Suppressor macrophage treated with lipopolysaccharide for 4 hours (primary cell): ENCODE measurements at places on chromosomes 7 and 10.
A peak's percentile ranks its signal among the peaks of the same experiment; 100 is the strongest.

- no peak for DNase-seq
These were observed at the start of gene LANCL2 for GRCh38 chr7:55365205-55365674. TSS of gene LANCL2 (plus strand) at chr7:55365337. CDS start at chr7:55366026, 689 bp downstream.

DNA sequence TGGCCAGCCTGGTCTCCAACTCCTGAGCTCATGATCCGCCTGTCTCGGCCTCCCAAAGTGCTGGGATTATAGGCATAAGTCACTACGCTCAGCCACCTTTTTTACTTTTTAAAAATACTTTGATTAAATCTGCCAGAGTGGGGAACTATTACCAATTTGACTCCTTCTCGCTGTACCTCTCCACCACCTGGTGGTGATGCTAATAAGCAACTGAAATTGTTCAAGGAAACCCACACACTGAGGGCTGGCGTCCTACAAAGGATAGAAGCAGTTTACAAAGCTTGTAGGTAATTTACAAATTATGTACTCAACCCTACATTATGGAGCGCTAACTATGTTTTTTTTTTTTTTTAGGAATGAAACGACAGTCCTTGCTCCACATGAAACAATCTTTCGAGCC lies 111.1 kb downstream of the CPED1 start:
- DNase-seq, result no peak

- DNase-seq, result no peak
These were observed 519 bp upstream of the ZNF655 start for GRCh38 chr7:99557940-99558305.

DNA sequence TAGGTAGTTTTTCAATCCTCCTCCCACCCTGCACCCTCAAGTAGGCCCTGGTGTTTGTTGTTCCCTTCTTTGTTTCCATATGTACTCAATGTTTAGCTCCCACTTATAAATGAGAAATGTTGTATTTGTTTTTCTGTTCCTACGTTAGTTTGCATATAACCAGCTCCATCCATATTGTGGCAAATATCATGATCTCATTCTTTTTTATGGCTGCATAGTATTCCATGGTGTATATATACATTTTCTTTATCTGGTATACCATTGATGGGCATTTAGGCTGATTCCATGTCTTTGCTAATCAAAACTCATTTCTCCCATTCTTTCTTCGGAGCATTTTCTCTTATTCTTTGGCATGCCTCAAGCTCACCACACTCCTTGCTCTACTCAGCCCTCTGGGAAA lies 789.6 kb upstream of the KCND2 start:
- no peak for DNase-seq

DNA sequence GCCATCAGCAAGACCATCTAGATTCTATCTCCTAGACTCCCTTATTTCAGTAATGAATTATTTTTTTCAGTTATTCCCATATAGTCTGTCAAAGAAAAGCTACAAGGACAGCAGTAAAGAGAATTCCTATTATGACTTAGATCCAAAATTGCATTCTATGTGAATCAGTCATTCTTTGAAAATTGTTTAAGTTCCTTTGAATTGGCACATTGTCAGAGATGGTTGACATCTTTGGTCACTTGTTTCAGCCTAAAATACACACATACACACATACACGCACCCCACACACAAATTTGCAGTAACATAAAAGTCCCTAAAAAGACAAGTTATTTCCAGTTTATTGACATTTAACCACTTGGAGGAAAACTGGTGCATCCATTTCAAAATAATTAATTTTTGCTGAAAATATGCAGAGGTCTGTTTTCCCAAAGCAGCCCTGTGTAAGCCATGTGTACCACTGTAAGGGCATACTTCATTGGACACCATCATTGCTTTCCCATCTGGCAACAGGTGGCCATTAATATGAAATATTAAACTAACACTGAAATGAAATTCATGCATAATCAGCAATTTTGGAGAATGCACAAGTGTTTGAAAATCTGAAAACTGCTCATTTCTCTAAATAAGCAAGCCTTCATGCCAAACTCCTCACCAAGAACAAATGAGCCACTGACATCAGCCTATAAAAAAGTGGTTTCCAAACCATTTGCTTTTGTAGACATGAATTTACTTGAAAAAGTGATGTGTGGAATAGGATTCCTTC lies 121.7 kb upstream of the COL1A2 start:
- no peak for DNase-seq

DNA sequence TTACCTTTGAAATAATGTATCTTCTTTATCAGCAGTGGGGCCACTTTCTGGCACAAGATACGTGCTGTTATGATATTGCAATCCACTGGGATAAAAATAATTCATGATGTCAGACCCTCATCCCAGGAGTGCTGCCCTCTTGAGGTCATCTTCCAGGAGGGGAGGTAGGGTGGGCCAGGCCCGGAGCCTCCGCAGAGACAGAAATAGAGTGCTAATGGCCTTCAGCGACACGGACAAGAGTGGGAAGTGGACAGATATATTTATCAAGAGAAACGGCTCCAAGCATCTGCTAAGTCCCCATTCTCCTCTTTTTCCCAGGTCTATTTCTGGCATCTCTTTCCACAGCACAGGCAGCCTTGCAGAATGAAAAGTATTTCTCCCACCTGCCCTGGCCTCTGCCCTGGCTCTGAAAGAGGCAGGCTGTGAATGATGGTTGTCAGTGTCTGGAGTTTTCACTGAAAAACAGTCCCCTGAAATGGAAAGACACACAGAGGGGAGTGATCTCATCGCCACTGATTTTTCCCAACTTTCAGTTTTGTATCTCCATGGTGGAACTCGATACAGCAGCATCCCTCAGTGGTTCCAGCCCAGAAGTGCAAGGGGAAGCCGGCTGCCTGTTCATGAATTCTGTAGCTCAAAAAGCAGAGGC lies 251.7 kb upstream of the MYO3A start:
- DNase-seq, result peak; percentile 45

GRCh38 chr7:81457852-81458522 lies 311.9 kb downstream of the HGF start:
- DNase-seq, result peak; percentile 45

GRCh38 chr10:60942788-60943315 lies 1.1 kb downstream of the RHOBTB1 start:
- DNase-seq, result peak; percentile 35

DNA sequence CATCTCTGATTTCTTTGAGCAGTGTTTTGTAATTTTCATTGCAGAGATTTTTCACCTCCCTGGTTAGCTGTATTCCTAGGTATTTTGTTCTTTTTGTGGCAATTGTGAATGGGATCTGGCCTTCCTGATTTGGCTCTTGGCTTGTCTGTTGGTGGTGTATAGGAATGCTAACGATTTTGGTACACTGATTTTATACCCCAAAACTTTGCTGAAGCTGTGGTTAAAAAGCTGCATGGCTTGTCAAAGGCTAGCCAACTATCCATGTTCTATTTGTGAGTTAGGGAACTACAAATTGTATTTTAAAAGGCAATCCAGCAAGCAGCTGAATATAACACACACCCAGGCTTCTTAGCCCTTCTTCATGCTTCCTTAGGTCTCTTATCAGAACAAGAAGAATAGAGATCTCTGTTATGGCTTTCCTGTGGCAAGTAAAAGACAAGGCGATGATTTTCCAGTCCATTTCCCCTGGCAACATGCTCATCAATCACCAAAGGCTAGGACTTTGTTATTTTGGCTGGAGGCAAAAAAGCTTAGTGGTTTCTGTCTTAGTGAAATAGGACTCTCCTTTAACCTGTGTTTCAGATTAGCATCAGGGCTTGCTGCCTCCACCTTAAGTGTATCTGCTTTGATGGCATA lies 77.5 kb downstream of the CDK6 start:
- no peak for DNase-seq

DNA sequence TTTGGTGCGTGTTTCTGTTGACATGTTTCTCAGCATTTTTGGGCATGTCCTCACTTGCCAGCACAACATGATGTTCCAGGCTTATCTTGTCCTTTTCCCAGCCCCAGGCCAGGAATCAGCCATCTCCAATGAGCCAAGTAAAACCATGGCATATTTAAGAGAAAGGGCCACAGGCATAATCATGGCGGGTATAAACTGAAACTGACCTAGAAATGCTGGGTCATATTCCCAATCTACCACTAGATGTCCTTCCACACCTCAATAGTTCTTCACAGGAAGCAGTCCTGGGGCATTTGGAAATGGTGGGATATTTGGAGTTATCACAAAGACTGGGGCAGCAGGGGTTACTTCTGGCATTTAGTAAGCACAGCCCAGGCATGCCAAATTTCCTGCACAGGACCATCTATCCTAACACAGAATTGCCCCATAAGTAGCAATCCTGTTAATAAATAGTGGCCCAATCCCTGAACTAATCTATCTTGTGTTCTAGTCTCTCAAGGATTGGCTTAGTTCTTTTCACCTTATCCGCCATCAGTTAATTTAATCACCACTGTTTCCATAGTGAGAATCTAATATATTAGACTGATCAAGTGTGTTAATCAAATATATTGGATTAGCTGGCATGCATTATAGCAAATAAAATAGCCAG lies 101.6 kb downstream of the NPSR1 start:
- peak; percentile 9 for DNase-seq

GRCh38 chr7:88386665-88387156 lies 80.0 kb upstream of the STEAP4 start:
- DNase-seq, result no peak

DNA sequence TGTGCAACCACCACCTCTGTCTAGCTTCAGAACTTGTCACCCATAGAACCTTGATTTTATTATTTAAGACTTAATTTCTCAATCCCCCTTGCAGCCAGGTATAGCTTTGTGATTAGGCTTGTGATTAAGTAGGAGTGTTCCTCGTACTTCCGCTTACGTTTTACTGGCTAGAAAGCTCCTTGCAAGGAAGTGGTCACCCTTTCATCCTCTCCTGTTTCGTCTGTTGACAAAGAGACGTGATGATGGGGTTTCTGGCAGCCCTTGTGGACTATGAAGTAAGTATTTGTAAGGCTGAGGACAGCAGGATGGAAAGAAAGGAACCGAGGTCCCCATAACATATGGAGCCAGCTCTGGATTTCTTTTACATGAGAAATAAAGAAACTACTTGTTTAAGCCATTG lies 86.5 kb upstream of the KDM7A start:
- DNase-seq, result peak; percentile 49

DNA sequence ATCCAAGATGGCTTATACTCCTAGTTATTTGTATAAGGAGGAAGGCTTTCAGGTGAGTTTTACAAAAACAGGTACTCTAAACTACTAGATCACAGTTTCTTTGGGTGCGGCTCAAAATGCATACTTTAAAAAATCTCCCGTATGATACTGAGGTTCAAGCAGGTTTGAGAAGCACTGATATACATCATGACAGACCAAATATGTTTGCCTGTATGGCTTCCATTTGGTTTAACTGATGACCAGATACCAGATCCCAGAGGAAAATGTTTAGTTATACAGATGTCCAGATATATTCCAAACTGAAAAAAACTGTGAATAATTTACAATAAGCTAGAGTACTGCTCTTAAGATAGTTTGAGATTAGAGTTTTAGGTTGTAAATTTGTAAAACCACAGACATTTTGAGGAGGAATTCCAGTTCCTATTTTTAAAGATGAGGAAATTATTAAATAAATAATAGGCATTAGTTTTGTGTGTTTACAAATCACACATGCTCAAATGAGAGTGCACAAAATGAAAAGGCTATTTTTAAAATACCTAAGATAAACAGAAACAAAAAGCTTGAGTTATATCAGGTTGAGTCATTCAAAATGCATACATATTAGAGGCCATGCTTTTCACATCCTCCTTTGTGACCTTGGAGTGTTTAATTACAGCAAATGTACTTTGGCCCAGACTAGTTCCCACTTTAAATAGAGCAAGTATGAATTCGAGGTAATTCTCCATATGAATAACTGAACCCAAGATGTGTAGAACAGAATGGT lies 60.5 kb downstream of the SEMA3C start:
- peak; percentile 35 for DNase-seq

DNA sequence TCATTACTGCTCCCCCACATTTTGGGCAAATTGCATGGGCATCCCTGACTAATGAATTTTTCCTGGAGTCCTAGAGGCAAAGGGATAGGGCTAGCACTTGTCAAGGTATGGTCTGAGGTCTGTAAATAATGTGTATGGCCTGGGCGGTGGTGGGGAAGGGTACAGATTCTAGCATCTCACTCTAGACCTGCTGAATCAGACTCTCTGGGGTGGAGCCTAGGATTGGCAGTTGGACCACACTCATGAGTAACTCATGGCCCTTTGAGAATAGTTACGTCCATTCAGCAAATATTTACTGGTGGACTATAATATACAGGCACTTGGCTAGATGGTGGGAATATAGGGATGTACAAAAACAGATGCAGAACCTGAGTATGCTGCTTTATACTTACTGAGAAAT lies 118.0 kb downstream of the CELF2 start:
- DNase-seq, result no peak

- DNase-seq, result no peak
These were observed 255.8 kb downstream of the ABCA13 start for GRCh38 chr7:48426966-48427555.

DNA sequence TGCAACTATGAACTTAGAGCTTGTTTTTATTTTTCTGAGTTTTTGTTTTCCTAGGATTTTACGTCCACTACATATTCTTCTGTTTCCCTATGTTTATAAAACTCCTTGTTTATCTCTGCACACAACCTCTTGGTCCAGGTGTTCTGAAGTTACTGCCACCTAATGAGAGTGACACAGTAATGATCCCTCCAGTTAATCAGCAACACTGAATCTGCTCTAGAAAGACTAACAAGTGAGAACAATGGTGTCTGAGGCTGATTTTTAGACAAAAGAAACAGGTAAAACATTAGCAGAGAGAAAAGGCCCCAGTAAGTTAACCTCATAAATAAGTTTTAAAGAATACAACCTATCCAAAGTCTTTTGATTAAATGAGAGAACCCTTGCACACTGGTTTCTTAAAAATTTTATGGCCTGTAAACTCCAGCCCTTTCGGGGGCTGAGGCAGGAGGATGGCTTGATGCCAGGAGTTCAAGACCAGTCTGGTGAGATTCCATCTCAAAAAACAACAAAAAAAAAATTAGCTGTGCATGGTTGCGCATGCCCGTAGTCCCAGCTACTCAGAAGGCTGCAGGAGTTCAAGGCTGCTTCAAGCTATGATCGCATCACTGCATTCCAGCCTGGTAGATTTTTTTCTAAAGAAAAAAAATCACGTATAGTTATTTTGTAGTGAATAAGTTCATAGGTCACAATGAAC lies 397.6 kb downstream of the MAGI2 start:
- DNase-seq, result no peak

DNA sequence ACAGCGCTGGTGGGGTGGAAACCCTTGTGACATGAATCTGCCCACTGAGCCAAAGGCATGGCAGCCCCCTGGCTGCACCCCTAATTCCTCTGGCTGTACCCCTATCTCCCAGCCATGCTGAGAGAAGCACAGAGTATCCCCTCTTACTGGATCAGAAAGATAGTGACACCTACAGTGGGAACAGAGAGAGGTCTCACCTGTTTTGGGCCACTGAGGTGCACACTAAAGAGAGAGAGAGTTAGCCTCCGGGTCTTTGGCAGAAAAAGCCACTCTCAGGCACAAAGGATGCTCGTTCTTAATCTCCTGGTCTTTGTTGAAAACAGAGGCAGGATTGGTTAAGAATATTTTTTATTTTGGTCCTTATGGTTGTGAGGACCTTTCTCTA lies 11.3 kb downstream of the TSPAN14 start:
- DNase-seq, result no peak

DNA sequence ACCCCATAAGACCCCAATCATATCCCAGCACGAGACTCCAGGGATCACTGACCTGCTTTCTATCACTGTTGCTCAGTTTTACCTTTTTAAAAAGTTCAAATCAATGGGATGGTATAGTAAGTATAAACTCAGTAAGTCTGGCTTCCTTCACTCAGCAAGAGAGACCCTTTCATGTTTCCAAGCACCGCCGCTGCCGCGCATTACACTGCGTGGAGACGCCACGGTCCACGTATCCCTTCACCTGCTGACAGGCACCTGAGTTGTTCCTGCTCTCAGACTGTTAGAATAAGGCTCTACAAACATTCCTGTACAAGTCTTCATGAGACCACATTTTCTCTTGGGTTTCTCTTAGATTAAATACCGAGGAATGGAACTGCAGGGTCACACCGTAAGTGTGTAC lies 28.3 kb downstream of the MAD1L1 start:
- no peak for DNase-seq
